SHP77 treated with DMSO at 0.1 percent for 48 hours (cell line): ENCODE measurements at places on chromosomes 16 and 17.

DNA sequence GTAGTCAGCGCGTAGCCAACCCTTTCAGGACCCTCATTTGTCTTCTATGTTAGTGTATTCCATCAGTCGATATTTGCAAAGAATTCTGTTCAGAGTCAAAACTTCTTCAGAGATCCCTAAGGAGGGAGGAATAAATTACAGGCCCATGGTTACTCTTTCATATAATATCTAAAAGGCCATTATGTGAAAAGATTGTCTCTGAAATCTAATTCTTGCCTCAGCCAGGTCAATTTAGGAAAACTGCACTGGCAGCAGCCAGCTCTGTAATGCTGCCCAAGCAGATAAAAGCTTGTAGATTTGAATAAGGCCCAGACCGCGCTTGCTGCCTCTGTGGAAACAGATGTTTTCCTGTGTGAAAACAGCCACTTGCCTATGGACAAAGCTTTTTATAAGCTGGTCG lies 379.8 kb downstream of the CNTNAP4 start:
- DNase-seq = no peak

GRCh38 chr16:85270374-85270773 lies 158.1 kb upstream of the CIBAR2 start:
- no peak for DNase-seq

DNA sequence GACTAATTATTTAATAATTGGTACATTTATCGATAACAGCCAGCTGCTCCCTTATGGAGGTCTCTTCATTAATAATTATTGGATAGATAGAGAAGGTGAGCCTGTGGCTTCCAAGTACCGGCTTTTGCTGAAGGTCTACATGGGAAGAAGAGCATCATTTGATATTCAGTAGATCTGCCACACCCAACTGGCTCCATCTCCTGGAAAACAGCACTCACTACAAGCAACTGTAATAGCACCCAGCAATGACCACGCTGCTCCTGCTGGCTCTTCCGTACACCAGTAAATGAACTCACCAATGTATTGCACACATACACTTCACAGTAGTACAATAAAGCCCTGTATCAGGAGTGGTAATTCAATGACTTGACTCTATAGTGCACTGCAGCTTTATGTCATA lies 19.5 kb downstream of the MARVELD3 start:
- DNase-seq = peak; percentile 30

DNA sequence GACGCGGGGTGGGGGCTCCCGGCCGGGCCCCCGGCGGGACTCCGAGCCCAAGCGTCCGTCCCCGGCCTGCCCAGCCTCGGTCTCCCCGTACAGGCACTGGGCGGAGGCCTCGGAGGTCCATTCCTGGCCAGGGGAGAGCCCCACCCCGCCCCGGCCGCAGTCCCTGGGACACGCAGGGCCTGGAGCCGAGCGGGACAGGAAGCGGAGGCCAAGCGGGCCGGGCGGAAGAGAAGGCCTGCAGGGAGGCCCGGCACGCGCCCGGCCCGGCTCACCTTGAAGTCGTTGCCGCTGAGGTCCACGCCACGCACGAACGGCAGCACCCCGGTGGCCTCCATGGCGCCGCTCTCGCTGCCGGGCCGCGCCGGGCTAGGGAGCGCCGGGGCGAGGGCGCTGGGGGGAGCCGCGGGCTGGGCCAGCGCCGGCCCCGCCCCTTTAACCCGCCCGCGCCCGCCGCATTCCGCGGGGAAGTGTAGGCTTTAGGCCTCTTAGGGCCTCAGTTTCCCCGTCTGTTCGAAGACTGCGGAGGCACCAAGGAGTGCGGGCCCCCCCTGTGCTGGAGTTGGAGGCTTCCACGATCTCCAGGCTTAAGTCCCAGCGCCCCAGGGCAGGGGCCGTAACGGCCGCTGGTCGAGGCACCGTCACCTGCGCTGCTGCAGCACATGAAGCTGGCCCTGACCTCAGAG lies at the start of gene FLII:
TSS of gene FLII (minus strand) at position 383 of the 683 bp plus-strand sequence. CDS start at position 335, 48 bp downstream.
- DNase-seq = peak; percentile 38

GRCh38 chr17:50944054-50944901 lies 78.1 kb upstream of the TOB1 start:
- DNase-seq = peak; percentile 83

DNA sequence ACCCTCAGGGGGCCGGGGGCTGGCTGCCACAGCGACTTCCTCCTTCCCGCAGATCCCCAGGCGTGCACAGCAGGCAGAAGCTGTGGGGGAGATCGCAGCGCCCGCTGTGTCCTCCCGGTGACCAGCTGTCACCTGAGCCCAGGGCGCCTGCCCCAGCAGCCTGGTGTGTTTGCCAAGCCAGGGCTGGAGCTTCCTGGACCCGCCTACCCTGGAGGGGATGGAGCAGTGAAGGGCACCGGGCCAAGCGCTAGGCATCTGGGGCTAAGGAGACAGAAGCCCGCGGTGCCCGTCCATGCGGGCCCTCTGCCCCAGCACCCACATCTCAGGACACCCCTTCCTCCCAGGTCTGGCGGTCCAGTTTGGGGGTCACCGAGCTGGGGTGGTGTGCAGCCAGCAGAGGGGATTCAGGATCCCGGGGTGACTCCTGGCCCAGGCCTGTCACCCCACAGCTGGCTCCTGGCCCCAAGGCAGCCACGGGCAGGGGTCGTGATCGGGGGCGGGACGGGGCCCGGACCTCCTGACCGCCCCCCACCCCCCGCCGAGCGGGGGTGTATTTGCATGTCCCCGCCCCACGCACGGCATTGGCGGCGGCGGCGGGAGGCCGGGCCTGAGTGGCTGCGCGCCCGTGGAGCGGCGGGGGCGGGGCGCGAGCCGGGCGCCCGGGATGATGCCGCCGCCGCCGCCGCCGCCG lies at the start of gene RAB26:
TSS of gene RAB26 (plus strand) at position 645 of the 691 bp plus-strand sequence. CDS start 159 bp downstream, outside the sequence.
- peak; percentile 80 for DNase-seq

DNA sequence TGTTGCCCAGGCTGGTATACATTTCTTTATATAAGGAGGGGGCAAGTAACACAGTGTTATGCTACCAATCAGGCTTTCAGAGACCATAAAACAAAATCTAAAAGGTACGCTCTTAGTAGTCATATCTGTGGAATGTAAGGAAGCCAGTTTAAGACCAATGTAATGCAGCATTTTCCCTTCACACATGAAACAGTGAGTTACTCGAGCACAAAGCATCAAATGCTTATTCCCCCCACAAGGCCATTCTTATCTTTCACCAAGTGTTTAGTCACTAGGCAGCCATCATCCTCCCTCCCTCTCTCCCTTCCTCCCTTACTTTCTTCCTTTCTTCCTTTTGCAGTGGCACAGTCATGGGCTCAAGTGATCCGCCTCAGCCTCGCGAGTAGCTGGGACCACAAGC lies 12.8 kb downstream of the HMOX2 start:
- no peak for DNase-seq

DNA sequence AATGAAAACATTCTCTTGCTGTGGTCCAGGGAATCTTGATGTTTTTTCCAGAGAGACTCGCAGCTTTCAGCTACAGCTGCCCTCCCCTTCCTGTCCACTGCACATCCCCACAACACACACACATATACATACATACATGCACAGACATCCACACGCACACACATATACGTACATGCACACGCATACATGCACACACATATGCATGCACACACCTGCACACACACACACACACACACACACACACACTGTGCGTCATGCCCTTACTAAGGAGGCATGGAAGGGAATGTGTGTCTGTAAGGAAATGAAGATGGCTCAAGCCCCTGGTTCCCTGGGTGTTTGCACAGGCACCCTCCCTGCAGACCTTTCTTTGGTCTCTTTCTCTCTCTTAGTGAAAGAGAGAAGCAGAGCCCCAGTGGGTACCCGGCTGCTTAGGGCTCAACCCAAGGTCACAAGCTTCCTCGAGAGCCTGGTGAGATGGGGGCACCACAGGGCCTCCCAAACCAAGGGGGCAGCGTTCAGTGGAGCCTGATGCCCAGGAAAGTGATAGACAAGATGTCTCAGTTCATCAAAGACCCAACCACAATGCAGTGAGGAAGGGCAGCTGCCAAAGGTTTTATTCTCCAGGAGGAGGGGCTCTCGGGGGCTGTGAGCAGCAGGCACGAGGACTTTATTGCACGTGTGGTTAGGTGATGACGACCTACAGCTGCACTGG lies 33.3 kb downstream of the TNFRSF13B start:
- DNase-seq = peak; percentile 60

DNA sequence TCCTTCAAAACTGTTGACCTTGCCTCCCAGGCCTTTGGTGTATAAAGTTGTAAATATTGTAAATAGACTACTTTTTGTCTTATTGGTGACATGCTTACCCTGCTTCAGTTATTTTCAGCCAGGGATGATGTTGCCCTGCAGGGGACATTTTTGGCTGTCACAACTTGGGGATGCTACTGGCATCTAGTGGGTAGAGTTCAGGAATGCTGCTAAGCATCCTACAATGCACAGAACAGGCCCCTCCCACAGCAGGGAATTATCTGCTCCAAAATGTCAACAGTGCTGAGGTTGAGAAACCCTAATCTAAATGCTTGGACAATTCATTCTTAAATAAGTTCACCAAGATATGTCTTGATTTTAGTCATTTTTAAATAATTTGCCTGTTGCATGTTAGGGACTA lies 459.8 kb downstream of the PMP22 start:
- DNase-seq = no peak

DNA sequence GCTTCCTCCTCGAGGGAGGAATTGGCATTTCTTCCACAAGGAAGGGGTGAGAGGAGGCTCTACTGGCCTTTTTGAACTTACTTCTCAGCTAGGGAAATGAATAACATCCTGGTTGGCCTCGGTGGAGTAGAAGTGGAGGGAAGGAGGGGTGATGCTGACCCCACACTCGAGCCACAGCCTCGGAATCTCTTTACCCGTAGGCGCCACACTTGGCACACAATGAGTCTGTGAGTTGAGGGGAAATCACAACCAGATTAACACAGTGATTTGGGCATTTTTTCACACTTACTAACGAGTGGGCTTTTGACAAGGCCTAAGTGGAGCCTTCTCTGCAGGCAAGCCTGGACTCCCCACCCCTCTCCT lies 47.3 kb upstream of the TBX2 start:
- DNase-seq = no peak

GRCh38 chr17:9944704-9945103 lies 39.6 kb upstream of the RCVRN start:
- DNase-seq = no peak

DNA sequence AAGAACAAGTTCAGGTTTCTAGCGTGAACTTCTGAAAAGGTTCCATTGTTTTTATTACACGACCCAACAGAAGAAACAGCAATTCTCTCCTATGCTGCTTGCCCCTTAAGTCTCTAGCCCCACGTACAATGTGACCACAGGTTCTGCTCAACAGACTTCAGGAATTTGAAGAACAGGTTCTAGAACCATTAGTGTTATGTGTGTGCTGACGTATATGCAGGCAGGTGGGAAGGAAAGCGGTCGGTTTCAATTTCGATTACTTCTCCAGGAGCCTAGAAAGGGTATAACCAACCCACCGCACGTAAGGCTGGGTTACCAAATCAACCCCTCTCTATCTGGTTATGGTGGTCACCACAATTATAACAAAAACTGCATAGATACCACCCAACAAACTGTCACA lies 39.4 kb downstream of the XPO6 start:
- no peak for DNase-seq

DNA sequence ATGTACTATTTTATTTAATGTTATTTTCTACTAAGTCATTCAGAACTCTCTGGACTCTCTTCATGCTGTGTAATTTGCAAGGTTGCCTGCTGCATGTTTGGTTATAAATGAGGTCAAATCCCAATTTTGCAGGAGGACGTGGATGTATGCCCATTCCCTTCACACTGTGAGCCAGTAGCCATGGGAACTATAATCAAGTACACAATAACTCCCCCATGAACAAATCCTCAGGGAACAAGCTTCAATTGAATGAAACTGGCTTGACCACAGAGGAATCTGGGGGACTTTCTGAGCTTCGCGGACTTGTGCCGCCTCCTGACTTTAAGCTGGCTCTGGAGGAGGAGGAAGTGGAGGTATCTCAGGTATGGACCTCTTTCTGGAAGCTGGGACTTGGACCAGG lies 14.6 kb upstream of the KCTD13 start:
- DNase-seq = no peak

DNA sequence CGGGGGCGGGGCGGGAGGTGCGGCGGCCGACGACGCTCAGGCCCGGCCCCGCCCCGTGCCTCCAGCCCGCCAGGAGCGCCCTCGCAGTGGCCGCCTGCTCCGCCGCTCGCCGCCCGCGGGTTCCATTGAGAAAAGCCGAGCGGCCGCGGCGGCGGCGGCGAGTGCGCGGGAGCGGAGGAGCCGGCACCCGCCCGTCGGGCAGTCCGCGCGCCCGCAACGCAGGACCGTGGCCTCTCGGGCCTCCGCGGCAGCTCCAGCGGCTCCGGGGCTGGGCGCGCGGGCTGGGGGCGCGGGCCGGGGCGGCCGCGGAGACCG lies at the start of gene ZFPM1:
TSS of gene ZFPM1 (plus strand) at position 64 of the 315 bp plus-strand sequence. CDS start 359 bp downstream, outside the sequence.
- DNase-seq = no peak

DNA sequence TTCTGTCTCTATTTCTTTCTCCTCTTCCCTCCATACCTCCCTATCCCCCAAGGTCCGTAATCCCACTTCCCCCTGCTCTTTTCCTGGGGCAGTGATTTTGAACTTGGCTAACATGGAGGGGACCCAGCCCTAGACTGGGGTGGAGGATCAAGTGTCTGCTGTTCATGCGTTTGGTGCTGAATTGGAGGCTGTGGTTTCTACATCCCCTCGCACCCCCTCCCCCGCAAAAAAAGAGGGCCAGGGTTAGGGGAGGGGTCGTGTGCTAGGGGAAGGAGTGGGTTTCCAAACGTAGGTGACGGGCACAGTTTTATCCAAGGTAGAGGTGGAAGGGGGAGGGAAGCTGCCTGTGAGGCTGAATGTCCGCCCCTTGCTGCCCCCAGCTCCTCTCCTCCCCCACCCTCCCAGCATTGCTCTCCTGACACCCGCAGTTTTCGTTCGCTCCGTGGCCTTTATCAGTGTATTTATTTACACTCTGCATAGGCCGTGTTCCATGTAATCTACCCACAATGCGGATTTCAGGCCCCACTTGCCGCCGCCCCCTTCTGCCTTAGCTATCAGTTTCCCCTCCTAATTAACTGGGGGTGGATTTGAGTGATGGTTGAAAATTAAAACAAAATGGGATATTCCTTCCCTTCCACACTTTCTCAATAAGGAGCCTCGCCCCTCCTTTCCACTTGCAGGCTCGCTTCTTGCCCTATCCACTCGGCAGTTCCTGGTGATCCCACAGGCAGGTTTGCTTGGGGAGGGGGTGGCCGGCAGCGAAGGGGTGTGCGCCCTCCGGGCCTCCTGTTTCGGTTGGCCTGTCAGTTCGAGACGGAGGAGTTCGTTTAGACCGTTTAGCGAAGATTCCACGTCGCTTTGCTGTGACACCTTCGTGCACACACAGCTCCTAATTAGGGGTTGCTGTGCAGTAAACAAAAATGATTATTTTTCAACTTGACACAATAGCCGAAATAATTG lies 2.0 kb downstream of the GNAO1 start:
- DNase-seq = no peak
